ENCODE measurements at places on chromosomes 7 and 10.

GRCh38 chr7:1669064-1669951 is 769 bp upstream of the ELFN1 start:
- DNase-seq = no peak

- no peak for DNase-seq
Observed at GRCh38 chr7:136940122-136940521, 71.7 kb downstream of the CHRM2 start.

DNA sequence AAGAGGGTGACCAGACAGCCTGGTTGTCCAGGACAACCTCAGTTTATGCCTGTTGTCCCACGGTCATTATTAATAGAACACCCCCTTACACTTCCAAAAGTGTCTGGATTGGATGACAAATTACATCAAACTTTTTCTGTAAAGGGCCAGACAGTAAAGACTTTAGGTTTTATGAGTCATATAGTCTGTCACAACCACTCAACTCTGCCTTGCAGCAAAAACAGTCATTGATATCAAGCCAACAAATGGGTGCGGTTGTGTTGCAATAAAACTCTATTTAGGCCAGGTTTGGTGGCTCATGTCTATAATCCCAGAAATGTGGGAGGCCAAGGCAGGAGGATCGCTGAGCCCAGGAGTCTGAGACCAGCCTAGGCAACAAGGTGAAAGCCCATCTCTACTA is 66.7 kb upstream of the ATP6V0A4 start:
- peak; percentile 56 for DNase-seq

GRCh38 chr7:141464551-141464950 is 86.7 kb upstream of the AGK start:
- no peak for DNase-seq

GRCh38 chr7:50564640-50565558 is at the start of gene DDC:
TSS of gene DDC (minus strand) at chr7:50565405. CDS start at chr7:50544085, 21,320 bp downstream.
- DNase-seq = no peak

DNA sequence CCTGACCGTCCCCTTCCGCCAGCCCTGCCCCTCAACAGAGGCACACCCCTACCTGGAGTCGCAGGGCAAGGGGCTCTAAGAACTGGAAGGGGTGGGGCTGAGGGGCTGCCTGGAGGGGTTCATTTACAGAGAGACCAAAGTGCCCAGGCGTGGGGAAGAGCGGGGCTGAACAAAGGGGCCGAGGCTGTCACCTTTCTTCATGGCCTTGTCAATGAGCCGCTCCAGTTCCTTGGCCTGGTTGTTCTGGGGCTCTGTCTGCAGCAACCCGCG is 2.3 kb upstream of the CLDN15 start:
- no peak for DNase-seq

DNA sequence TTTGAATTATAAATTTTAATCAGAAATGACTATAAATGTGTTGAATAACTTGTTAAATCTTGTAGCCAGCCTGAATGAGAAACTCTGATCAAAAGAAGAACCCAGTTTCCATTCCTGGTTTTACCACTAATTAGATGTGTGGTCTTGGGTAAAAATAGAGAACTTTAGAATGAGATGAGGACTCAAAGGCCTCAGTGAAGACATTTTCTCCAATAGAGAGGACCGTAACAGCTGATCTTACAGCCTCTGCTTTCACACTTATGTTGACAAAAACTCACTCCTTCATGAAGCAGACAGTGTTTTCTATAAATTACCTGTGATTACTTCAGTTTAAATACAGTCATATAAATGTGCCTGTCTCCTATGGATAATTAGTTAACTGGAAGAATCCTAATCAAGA is 200.1 kb upstream of the MEOX2 start:
- no peak for DNase-seq

- DNase-seq = no peak
Observed at GRCh38 chr7:45435131-45435530, 139.0 kb upstream of the ADCY1 start.

Measured in GM04503 (cell line).